ENCODE measurements at places on chromosomes 16 and 17. TPM values are rescaled to one million over a fixed set of nuclear protein-coding genes. Genes with fewer than 3 reads are reported as not detected.

Gene KRT12
- total RNA-seq: not detected

Gene SLC13A2
- not detected for total RNA-seq

Gene TBX2
- not detected for total RNA-seq

Gene TP53TG3D
- not detected for total RNA-seq

Gene NTN3
- total RNA-seq: not detected

Gene KRTAP4-16
- not detected for total RNA-seq

Gene PPM1E
- total RNA-seq: not detected

Gene C17orf100
- total RNA-seq: 4.0 TPM

Gene MT1A
- total RNA-seq: not detected

Measured in CD4-positive, alpha-beta memory T cell (primary cell).